ENCODE measurements at places on chromosomes 5 and 9. TPM values are rescaled to one million over a fixed set of nuclear protein-coding genes. Genes with fewer than 3 reads are reported as not detected.

DNA sequence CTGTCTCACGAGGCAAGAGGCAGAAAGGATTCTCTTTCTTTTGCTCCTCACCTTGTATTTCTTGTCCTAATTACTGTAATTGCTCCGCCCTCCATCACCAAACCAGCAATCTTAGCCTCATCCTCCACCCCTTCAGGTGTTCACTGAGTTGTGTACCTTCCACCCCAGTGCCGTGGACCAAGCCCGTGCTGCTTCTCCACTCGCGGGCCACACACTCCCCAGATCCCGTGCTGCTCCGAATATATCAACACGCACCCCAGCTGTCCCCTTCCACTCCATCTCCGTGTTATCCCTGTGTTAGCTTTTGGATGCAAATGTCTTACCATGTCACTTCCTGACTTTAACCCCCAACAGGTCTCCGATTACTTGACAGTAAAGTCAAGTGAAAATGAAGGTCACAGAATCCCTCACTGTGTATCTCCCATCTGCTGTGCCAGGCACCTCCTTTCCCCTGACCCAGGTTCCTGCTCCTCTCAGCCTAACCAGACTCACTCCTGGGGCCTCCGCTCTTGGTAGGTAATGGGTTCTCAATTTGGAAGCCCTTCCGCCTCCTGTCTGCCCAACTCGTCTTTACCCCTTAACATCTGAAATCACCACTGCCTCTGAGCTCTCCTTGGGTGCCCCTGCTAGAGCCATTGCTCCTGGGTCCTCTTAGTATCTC lies 320.2 kb downstream of the MED10 start:
- no peak for DNase-seq
- no peaks in the 10 kb centered on the region for H3K36me3 ChIP-seq
- H3K27ac ChIP-seq, result no peak overlapping the region
- H3K27me3 ChIP-seq, result no peaks in the 10 kb centered on the region
- H3K4me3 ChIP-seq, result no peak overlapping the region

- no peak overlapping the region for H3K27ac ChIP-seq
- no peaks in the 10 kb centered on the region for H3K4me1 ChIP-seq
- no peaks in the 10 kb centered on the region for H3K27me3 ChIP-seq
- no peak overlapping the region for H3K4me3 ChIP-seq
- H3K36me3 ChIP-seq, result no peaks in the 10 kb centered on the region
These were observed 57.4 kb upstream of the PLPP6 start for GRCh38 chr9:4604678-4605095.

DNA sequence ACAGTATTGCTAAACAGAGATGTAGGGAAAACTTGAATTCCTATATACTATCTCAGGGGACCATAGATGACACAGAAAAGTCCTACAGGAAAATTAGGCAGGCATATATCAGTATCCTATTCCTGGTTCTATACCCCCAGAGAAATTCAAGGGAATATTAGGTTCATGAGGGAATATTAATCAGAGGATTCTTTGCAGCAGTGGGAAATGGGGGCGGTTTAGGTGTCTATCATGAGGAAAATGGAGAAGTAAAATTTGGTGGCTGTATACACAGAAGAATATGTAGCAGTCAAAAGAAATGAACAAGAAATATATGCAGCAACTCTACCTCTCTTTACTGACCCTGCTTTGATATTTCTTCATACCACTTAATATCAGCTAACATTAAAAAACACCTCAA lies 20.0 kb downstream of the SPTLC1 start:
- no peak overlapping the region for H3K27ac ChIP-seq
- DNase-seq, result no peak
- H3K27me3 ChIP-seq, result no peaks in the 10 kb centered on the region

GRCh38 chr9:89880721-89881120 lies 275.9 kb downstream of the GADD45G start:
- H3K4me1 ChIP-seq, result no peaks in the 10 kb centered on the region
- H3K4me3 ChIP-seq, result no peak overlapping the region
- peak; percentile 31 for DNase-seq
- no peaks in the 10 kb centered on the region for H3K36me3 ChIP-seq
- no peaks in the 10 kb centered on the region for H3K27me3 ChIP-seq

B4GALT1 gene
- 111 TPM for total RNA-seq

DNA sequence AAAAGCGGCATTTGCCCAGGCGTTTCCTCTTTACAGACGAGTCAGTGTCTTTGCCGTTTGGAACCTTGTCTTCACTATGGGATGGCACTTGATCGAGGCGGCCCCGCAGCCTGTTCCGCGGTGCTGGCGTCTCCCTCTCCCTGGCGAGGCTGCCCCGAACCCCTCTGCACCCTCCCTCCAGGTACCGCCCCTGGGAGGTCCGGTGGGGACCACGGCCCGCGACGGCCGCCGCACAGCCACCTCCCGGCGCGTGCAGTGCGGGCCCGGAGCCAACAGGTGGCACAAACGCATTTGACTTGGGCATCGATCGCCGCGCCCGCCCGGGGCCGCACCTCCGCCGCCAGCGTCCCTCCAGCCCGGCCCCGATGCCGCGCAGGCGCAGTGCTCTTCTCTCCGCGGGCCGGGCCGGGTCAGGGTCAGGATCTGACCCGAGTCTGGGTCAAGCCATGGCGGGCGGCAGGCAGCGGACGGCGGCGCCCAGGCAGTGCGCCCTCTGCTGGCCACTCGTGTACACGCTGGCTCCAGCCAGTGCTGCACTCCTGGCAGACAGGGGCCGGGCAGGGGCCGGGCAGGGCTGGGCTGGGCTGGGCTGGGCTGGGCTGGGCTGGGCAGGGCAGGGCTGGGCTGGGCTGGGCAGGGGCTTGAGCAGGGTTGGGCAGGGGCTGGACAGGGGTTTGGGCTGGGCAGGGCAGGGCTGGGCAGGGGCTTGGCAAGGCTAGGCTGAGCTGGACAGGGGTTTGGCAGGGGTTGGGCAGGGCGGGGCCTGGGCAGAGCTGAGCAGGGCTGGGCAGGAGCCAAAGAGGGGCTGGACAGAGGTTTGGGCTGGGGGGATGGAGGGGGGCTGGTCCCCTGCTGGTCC lies 155.8 kb upstream of the IRX4 start:
- peaks cover 5% of the 10 kb centered on the region for H3K4me1 ChIP-seq
- H3K36me3 ChIP-seq, result no peaks in the 10 kb centered on the region
- peak; percentile 91 for DNase-seq
- H3K27ac ChIP-seq, result no peak overlapping the region

GRCh38 chr9:113658545-113658895 lies 195.0 kb downstream of the RGS3 start:
- H3K36me3 ChIP-seq, result no peaks in the 10 kb centered on the region
- H3K4me3 ChIP-seq, result no peak overlapping the region
- peaks cover 24% of the 10 kb centered on the region for H3K27me3 ChIP-seq
- no peak for DNase-seq
- H3K27ac ChIP-seq, result no peak overlapping the region
- H3K4me1 ChIP-seq, result peaks cover 47% of the 10 kb centered on the region

DNA sequence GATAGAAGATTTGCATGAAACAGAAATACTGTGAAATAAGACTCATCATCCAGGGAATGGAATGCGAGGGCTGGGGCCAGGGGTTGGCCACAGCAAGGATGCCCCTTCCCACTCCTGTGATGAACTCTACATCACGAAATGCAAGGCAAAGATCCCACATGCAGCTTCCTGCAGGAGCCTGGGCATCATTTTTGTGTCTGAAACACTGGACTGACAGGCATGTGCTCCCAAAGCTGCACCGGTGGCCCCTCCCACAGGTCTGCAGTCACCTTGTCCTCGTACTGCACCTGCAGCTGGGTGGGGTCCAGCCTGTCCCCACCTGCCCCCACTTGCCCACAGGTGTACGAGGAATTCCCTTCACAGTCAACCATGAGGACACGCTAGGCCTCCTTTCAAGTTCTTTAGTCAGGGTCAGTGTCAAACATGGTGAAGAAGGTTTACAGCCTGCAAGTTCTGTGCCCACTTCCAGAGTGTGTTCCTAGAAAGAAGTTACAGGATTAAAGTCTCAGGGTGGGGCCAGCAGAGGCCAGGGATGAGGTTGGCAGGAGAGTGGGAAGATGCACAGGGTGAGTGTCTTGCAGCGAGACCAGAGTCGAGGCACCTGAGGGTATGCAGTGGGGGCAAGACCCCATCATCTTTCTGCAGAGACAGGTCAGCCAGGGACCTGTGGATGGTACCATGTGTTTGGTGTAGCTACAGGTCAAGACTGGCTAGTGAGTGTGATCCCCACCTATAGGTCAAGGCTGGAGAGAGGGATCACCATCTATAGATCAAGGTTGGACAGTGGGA lies 155.0 kb upstream of the IRX2 start:
- peak; percentile 36 for DNase-seq
- H3K4me3 ChIP-seq, result no peak overlapping the region
- no peaks in the 10 kb centered on the region for H3K27me3 ChIP-seq
- H3K27ac ChIP-seq, result no peak overlapping the region
- no peaks in the 10 kb centered on the region for H3K4me1 ChIP-seq
- H3K36me3 ChIP-seq, result no peaks in the 10 kb centered on the region

GPX8 gene
- total RNA-seq, result 9.3 TPM
